Occipital lobe (tissue), 3 donors: ENCODE measurements at places on chromosomes 13 and 19.
A peak's percentile ranks its signal among the peaks of the same experiment; 100 is the strongest.

- no peak for DNase-seq
Measured at GRCh38 chr13:44040818-44041100, 161.1 kb downstream of the LACC1 start.

DNA sequence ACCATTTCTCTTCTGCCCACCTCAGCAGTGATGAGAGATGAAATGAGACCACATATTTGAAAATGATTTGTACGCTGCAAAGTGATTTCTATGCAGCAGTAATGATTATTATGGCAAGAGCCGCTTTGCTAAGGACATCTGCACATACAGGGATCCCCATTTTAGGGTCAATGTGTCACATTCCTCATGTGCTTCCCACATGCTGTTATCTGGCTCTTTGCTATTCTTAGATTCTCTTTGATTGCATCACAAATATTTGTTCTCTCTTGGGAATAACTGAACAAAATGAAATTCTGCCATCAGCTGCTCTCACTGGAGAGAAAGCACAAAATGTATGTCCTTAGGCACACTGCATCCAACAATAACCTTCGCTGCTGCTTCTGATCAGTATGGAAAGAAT lies 209.5 kb upstream of the IPO5 start:
- DNase-seq, result no peak

DNA sequence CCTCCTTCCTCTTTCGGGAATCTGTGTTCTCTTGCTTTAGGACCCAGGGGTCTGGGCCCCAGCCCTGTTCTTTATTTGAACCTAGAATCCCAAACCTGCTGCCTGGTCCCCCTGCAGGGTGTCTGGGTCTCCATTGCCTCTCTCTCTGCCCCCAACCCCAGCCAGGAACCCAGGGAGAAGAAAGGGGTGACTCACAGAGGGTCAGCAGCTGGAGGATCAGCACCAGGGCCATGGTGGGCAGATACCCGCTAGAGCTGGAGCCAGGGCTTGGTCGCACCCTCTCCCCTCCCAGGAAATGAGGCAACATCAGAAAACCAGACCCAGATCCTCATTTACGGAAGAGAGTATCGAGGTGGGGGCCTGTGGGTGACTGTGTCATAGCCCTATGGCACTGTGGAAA lies at the start of gene OSCAR:
TSS of gene OSCAR (minus strand) at position 243 of the 400 bp plus-strand sequence. CDS start at position 232, 11 bp downstream.
- DNase-seq, result no peak

DNA sequence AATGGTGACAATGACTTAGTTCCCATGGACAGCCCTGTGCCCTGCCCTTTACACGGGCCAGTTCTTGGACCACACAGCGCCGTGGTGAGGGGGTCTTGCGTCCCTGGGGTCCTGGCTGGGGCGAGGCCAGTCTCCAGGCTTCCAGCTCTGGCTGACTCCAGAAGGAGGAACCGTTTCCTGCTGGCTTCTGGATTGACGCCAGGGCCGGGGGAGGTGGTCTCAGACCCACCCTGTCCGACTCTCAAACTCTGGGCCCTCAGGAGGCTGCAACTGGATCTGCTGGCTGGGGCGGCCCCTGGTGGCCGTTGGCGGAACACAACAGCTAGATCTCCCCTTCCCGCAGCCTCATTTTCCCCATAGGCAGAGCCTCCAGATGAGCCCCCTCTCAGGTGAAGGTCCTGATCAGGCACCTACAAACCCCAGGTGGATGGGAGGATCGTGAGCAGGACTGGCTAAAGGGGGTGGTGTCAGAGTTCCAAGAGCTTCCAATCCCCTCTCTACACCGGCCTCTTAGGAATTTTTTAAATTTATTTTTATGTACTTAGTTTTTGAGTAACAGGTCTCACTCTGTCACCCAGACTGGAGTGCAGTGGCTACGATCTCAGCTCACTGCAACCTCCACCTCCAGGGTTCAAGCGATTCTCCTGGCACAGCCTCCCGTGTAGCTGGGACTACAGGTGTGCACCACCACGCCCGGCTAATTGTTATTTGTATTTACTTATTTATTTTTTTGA lies 8.0 kb downstream of the CCDC194 start:
- no peak for DNase-seq

DNA sequence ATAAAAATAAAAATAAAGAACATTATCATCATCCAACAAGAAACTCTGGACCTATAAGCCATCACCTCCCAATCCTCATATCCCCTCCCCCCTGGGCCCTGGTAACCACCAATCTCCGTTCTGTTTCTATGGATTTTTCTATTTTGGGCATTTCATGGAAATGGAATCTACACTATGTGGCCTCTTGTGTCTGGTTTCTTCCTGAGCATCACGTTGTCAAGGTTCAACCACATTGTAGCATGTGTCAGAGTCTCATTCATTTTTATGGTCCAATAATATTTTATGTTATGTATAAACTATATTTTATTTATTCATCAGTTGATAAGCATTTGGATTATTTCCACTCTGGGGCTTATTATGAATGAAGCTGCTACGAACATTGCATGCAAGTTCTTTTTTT lies 26.9 kb downstream of the SULT2B1 start:
- DNase-seq, result no peak

- no peak for DNase-seq
Measured at GRCh38 chr13:94390881-94391280, 88.6 kb downstream of the DCT start.

- peak; percentile 86 for DNase-seq
Measured at GRCh38 chr19:3494051-3494450, 6.4 kb downstream of the DOHH start.

DNA sequence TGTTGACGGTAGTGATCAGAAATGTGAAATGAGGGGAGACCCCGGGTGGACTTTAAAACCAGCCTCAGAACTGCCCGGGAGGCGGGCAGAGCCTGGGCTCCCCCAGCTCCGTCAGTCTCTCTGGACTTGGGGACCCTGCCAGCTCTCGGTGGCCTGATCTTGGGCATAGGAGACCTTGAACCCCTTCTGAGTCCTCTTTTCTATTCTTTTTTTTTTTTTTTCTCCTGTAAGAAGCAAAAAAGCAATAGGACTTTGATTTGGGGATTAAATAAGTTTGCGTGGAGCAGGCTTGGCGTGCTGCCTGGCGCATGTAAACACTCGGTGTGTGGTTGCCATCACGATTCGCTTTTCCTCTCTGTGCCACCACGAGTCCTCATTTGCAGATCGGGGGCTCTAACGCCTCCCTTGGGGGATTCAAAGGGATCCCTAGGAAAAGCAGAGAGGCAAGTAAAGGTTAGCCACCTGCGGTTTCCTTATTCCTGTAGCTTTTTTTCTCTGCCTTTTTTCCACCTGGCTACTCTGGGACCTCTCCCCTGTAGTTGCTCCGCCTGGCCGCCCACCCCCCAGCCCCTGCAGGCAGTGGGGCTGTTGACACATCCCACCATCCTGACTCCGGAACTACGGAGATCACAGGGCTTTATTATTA lies 1.3 kb downstream of the SAFB start:
- DNase-seq, result no peak
